Cortex of kidney (tissue), 1 donor: ENCODE measurements at places on chromosomes 2 and 18.

DNA sequence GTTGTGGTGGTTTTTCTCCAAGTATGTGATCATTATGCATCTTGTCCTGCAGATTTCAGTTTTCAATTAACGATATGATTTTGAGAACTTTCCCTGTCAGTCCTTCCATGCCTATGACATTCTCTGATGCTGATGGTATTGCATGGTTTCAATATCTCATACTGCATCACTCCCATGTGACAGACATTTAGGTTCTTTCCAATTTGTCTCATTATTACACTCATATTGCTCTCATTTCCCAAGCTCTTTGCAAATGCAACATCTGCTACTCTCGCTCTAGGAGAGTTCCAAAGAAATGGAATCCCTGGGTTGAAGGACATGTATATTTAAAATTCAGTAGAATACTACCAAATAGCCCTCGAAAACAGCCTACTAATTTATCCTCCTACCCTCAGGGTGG, 125.5 kb downstream of the MARCHF4 start:
- DNase-seq = no peak

GRCh38 chr2:128367601-128368359, 49.1 kb upstream of the HS6ST1 start:
- DNase-seq = no peak

DNA sequence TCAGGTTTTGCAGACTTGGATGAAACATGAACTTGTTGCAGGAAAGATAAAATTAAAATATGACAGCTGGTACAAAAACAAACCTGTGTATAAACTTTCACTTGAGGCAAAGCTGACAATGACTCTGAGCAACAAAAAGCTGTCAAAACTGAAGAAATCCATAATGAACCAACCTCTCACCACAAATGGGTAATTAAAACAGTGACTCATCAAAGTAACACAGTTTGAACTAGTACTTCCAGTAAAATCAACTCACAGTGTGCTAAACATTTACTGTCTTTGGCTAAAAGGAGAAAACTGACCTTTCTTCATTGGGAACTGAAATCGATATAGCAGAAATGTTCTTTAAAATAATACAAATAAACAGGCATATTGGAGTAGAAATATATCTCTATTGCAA, 209.7 kb downstream of the WDPCP start:
- DNase-seq = no peak

- DNase-seq = no peak
Measured at GRCh38 chr18:31424383-31424988, 23.1 kb upstream of the DSG3 start.

DNA sequence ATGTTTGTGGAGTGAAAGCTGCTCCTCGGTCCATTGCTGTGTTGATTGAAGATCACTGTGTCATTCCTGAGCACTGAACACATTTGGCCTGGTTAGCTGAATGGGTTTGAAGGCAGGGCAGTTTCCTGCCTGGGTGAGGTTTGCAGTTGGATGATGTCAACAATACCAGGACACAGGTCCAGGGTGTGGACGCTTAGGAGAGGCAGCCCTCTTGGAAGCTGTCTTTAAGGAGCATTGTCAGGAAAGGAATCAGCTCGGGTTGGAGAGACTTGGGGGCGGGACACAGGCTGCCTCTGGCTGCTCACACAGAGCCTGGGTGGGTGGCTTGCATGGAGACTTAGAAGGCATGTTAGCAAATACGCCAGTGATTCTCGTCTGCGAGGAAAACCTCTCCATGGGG, 237.7 kb downstream of the SEPTIN10 start:
- DNase-seq = no peak

DNA sequence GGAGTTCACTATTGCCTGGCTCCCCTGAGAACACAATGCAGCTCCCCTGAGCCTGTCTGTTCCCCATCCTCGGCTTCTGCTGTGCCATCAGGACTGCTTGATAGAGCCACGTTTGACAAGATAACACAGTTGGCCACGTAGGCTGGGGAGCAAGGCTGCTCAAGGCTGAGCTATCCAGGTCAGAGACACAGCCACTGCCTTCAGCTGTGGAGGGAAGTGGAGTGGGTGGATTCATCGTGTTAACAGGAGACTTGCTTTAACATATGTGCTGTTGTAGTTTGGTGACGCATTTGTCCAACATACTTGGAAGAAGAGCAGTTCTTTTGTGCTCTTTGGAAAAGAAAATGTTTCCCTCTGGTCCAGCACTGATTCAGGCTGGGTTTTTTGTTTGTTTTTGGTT, 68.8 kb downstream of the WDSUB1 start:
- DNase-seq = no peak

- DNase-seq = no peak
Measured at GRCh38 chr2:40085786-40086185, 306.7 kb upstream of the THUMPD2 start.

DNA sequence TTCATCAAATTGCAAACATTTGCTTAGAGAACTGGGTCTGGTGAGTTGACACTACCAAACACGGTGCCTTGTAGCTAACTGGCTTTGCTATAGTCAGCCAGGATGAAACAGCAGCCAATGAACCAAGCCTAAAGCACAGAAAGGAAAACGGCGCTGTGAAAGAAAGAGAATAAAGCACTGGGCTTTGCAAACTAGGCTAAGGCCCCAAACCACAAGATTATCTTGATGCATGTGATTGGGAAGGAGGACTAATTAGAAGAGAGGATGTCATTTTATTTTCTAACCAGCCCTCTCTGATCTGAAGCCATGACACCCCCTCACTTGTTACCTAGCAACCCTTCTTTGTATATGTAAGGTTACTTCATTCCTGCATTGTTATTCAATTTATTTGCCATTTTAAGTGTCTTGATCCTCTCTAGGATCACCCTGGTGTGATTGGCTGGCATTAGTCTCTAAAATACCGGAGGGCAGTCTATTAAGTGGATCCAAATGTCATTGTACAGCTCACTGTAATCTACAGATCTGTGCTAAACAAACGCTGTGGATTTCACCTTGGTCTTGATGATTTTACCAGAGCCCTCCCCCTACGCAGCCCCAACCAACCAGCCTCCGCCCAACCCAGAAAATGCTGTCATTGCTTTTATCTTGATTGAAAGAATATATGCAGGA, 395.4 kb upstream of the ACVR2A start:
- DNase-seq = no peak

DNA sequence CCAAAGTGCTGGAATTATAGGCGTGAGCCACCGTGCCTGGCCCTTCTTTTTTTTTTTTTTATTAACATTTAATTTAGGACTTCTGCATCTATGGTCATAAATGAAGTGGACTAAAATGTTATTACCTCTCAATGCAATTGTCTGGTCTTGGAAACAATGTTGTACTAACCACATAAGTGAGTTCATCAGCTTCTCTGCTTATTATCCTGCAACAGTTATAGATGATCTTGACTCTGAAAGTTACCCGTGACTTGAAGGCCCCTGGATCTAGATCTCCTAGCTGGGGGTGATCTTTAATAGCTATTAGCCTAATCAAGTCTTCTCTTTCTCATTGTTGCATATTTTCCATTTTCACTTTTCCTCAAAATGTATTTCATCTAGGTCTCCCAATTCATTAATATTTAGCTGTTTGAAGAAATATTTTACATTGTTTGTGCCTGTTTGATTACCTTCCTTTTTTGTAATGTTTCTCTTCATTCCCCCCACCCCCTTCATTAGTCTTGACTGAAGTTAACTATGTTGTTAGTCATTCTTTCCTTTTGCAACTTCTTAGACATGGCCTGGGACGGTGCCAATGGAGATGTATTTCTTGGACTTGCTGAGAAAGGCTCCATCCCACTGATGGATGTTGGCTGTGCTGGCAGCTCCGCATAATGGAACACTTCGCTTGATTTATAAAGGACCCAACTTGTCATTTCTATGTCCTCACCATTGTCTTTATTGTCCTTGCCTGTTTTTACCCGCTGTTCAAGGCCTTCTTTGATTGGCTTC, 141.6 kb upstream of the RIOK3 start:
- DNase-seq = no peak

DNA sequence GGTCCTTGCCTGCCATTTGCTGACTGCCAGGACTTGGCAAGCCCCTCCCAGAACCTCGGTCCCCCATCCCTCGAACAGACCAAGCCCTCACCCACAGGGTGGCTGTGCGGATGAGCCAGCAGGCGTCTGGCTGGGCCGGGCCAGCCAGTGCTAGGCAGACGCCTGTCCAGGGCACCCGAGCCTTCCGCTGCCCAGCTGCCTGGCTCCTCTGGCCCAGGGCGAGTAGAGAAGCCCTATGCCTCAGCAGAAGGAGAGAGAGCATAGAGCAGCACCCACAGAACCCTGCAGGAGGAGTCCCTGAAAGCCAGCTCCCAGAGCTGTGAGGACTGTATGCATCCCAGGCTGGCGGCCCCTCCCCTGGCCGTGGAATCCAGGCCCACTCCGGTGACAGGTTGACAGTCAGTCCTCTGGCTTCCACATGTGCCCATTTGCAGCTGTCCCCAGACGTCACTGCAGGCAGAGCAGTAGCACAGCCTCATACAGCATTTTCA, 62.1 kb upstream of the GLI2 start:
- no peak for DNase-seq

- no peak for DNase-seq
Measured at GRCh38 chr18:48340560-48340959, 68.6 kb downstream of the ZBTB7C start.

DNA sequence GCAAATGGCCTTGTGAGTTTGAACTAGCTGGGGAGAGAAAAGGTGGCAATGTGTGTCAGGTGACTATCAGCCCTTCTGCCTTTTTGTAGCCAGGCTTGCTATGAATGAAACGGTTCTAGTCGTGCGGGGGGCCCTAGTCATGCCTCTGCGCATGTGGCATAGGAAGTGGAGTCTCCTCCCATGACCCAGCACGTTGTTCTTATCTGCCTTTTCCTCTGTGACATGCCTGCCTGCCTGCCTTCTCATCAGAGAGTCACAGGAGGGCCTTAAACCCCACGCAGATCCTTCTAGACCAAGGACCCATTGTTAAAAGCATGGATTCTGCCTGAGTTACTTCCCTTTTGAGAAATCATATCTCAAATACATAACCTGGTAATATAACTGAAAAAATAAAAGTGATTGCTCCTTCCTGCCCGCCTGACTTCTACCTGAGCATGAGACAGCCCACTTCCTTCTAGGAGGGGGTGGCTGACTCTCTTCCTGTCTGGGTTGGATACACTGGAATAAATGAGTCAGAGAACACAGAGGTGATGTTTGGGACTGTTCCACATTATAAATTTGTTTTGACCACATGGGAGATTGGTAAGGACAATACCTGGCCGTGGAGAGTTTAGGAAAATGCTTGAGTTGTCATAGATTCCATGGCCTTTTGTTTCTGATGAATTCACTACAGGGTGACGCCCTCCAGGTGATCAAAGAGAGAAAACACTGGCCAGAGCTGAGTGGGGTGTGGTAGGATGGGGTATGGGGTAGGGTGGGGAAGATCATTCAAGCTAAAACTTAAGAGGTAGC, 49.8 kb downstream of the FBLN7 start:
- DNase-seq = no peak

DNA sequence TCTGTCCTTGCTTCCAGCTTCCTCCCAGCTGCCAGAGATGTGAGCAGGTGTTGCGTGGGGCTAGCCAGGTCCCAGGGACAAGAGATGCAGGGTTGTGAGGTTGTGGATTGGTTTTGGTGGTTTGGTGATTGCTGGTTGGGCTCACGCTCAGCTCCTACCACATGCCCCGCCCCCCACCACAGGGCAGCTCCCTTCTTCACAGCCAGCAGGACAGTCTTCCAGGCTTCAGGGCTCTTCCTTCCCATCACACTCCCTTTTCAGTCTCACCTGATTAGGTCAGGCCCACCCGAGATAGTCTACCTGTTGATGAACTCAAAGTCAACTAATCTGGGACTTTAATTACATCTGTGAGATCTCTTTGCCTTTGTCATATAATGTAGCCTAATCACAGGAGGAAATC, 52.0 kb upstream of the GLI2 start:
- no peak for DNase-seq

DNA sequence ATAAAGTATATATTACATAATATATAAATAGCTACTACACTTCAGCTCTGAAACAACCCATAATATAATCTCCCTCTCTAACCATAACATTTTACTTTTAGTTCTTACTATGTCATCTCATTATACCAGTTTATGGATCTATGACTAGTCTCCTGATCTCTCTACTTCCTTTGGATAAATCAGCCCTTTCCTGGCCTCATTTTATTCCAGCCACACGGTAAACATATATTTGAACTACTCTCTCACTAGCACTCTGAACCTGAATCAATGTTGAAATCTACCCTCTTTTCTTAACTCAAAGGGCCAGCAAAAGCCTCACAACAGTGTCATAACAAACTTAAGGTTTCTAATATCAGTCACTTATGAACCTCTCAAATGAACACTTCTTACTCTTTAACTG, 62.6 kb downstream of the BAZ2B start:
- DNase-seq = no peak

DNA sequence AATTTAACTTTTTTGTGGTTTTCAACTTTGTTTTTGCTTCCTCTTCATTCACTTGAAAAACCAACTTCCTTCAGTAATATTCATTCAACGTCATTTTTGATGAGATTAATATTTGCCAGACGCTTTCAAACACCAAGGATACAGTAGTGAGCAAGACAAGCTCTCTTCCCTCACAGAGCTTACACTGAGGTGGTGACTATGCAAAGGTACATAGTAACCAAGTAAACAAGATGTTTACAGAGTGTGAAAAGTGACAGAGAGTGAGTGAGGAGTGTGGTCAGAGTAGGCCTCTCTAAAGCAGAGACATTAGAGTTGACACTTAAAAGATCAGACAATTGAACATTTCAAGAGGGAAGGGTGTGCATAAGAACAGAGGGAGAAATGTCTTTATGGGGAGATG, 155.5 kb downstream of the TMEM247 start:
- no peak for DNase-seq

DNA sequence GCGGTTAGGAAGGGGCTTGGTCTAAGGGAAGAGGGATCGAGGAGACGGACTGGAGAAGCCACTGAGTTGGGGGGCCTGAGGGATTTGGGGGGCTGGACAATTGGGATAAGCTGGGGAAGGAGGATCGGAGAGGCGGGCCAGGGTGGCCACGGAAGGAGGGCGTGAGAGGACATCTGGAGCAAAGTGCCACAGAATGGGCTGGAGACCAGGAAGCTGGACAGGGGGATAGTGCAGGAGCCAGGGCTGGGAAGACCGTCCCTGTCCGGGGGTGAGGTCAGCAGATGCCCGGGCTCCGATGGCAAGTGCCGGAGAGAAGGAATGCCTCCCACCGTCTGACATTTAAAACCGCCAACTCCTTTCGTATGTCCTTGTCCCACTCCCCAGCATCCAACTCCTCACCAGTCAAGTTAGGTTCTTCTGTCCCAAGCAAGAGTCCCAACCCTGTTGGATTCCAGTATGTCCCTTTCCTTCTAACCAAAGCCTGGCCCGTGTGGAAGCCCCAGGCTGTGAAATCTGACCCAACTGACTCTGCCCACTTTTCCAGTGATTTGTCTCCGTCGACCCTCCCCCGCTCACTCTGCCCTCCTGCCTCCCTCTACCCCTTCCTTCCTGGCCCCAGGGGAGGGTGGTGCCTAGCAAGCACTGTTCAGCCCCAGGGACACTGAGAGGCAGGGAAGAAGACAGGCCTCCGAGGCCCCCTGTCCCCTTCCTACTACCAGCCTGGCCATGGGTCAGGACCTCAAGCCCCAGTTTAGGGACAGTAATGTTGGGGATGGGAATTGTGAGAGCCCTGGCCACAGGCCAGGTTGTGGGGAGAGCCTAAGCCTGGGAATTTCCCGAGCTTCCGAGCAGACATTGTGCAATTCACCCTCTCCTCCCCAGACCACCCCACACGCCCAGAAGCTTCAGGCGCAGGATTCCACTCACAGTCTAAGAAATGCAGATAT, 31.5 kb upstream of the TMBIM1 start:
- DNase-seq = no peak
